ENCODE measurements at places on chromosomes 7 and 10.
A peak's percentile ranks its signal among the peaks of the same experiment; 100 is the strongest.

- no peak for DNase-seq
These were observed 8.8 kb upstream of the ZCCHC24 start for GRCh38 chr10:79454259-79454658.

DNA sequence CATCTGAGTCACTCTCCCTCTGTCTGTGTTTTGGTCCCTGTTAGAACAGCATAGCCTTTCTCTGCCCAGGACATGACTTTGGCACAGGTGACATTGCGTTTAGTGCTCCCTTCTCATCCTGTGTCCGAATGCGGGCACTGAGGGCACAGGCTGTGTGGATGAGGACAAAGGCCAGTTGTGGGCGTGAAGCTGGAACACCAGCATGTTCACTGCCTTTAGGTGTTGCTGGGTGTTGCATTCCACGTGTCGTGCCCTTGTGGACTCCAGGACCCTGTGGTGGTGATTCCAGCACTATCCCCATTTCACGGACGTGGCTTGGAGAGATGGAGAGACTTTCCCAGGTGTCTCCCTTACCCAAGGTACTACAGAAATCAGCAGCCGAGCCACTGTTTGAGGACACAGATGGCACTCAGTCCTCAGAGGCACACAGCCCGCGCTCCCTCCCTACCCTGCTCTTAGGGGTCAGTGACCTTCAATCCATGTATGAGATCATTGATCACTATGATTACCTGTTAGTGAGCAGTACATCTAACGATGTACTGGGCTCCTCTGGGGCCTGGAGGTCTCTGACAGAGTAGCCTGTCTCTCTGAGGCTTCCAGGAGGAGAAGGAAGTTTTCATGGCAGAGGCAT is 917 bp upstream of the CNPY1 start:
- no peak for DNase-seq

DNA sequence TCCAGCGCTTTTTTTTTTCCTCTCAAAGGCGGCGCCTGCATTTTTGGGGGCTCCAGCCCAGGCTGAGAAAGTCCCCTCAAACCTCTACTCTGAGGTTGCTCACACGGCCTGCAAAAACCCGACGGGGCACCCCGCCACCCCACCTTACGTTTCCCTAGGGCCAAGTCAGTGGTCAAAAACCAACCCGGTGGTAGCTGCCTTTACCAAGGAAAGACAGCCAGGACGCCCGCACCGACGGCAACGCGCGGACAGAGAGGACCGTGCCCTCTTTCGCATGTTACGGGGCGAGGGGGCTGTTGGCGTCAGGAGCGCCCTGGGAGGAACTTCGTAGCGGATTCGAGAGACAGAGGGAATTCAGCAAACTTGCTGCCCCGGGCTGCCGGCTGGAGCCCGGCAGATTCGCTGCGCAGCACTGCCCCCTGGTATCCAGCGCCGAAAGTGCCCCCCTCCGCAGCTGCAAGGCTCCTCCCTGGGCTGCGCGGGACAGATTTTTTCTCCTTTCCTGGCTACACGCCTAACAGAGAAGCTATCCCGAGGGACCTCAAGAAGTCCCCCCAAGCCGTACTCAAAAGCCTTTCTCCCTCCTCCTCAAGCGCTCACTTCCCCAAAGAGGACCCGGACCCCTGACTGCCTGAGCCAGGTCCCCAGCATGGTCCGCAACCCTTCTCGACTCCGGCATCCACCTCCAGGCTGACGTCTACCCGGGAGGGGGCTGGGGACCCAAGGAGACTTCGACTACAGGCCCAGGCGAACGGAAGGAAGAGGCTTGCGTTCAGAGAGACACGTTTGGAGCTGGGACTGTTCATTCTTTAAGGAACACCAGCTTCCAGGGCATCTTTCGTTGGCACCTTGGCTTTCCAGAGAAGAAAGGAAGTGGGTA is 27.7 kb upstream of the VAX1 start:
- DNase-seq = no peak

DNA sequence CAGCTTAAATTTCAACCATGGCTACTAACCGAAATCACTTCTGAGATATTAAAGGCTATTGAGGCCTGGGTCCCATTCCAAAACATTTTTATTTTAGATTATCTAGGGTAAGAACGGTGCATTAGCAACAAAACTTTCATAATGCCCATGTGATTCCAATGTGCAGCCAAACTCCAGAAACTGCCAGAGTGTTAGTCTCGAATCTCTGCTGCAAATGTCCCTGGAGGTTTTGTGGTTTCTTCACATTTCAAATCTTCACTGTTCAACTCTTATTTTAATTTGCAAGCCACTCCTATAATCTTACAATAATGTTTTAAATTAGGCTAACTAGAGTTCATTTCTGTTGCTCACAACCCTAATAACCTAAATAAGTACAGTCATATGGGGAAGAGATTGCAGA is 357.0 kb downstream of the PHF14 start:
- no peak for DNase-seq

DNA sequence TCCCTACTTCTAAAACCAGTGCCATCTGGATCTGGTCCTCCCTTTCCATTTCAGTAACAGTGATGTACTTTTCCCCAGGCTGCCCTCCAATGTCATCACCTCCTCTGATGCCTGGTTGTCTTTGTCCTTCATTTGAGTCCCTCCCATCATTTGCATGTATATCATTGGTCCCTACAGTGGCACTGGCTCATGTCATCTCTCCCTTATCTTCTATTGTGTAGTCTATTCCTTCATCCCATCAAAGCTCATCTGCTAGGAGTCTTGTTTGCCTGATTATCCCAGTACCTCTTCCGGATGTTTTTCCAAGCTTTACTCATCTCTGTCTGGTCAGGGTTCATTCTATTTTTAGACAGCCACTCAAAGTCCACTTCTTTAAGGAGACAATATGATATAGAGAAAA is 292.9 kb upstream of the BMPER start:
- no peak for DNase-seq

- no peak for DNase-seq
These were observed 67.3 kb upstream of the UCN3 start for GRCh38 chr10:5297466-5297865.

DNA sequence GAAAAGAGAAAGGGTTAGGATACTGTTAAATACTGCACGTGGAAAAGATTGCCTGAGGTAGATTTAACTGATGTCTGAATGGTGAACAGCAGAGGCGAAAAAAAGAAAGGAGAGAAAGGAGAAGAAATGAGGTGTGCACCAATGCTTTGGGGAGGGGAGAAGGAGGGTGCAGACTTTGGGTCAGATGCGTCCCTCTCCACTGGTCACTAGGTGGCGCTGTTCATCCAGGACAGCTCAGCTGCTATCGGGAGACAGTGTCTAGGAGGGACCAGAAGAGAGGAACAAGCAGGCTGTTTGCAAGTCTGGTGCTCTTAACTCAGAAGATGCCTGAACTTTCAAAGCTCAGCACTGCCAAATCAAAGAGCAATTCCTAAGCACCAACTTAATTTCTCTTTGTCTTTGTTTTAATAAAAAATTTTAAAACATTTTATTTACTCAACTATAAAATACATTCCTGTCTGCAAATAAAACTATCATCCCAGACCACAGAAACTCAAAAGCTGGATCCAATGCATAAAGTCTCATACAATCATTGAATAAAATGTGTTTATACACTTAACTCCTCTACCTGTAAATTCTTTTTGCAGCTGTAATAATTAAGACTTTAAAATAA is 83.9 kb upstream of the PDLIM1 start:
- peak; percentile 61 for DNase-seq

DNA sequence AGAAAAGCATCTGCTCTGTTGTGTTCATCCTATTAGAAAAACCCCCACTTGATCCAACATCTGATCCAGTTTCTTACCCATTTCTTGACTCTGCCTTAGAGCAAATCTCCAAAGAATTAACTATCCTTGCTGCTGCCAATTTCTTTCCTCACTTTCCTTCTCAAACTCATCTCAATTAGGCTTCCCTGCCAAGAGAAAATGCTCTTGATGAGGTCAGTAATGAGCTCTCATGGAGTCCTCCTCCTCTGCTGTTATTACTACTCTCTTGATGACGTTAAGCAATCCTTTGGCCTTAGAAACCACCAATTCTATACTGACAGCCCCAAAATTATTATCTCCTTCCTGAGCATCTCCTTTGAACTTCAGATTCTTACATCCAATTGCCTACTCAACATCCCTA is 162.0 kb upstream of the FAM13C start:
- no peak for DNase-seq

DNA sequence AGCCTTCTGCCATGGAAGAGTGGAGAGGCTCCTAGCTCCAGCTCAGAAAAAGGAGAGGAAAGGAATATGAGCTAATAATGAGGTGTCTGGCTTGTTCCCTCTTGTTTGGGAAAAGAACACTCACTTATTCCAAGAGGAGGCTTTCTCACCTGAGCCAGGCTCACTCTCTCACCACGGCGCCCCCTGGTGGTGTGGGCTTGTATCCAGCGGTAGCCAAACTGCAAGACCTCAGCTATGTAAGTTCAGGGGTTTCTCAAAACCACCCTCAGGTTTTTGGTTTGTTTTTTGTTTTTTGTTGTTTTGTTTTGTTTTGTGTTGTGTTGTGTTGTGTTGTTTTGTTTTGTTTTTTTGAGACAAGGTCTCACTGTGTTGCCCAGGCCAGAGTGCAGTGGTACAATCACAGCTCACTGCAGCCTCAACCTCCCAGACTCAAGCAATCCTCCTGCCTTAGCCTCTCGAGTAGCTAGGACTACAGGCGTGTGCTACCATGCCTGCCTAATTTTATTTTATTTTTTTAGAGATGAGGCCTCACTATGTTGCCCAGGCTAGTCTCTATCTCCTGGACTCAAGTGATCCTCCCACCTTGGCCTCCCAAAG is 124.0 kb downstream of the TMEM130 start:
- peak; percentile 54 for DNase-seq

DNA sequence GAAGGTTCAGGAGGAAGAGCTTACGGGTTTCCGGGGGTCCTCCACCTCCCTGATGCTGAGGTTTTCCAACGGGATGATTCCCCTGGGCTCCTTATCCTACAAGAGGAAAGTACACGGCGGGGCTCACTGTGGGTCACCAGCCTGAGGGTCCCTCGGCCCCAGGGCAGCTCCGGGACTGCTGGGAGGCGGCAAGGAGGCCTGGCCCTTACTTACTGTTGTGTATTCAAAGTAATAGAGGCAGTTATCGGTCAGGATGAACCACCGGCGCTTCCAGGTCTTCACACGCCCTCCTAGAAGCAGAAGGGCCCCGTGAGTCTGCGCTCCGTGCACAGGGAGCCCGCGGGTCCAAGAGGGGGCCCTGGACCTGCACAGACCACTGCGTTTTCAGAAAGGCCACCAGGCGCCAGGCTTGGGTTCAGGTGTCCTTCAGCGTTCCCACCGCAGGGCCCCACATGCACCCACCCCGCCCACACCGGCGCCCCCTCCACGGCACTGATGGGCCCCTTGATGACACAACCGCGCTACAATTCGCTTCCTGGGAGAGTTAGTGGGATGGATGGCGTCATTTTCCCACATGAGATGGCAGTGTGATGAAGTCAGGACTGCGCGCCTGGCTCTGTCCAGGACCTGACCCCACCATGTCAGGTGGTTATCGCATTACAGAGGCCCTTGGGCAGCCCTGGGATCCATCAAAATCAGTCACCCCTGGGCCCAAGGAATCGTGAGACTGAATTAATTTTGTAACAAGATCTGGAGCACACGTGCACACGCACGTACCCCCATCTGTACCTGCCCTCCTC is 106.7 kb downstream of the CYTH3 start:
- DNase-seq = no peak

GRCh38 chr10:79068562-79069324 is at the start of gene ZMIZ1:
Gene ZMIZ1, plus strand, starts transcription at chr10:79068966. Its CDS starts 132,667 bp downstream, at chr10:79201633.
- peak; percentile 94 for DNase-seq

- DNase-seq = no peak
These were observed 61.6 kb downstream of the CLEC2L start for GRCh38 chr7:139585042-139585441.

DNA sequence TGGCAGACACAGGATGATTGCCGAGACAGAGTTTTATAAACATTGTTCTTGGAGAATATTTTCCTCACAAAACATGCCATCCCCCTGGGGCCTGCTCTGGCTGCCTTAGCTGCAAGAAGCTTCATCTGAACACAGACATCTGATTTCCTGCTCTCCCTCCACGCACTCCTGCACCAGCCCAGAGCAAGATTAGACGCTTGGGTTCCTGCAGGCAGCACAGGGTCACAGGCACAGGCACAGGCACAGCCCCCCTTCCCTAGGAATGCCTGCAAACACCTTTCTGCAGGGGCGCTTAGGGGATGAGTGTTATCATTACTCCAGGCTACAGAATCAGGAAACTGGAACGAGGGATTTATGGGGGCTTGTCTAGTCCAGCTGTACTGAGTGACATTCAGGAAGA is 450.3 kb downstream of the GRID1 start:
- no peak for DNase-seq

- DNase-seq = no peak
These were observed 233.6 kb downstream of the SH2D4B start for GRCh38 chr10:80771285-80771684.

GRCh38 chr7:49479936-49480544 is 293.4 kb upstream of the VWC2 start:
- no peak for DNase-seq

GRCh38 chr7:135683609-135684008 is 21.3 kb downstream of the STMP1 start:
- no peak for DNase-seq
